Breast epithelium (tissue), 4 donors: ENCODE measurements at places on chromosomes 12 and 14. TPM values are rescaled to one million over a fixed set of nuclear protein-coding genes. Genes with fewer than 3 reads are reported as not detected.
A peak's percentile ranks its signal among the peaks of the same experiment; 100 is the strongest.

Gene CLEC1A
- 1.9 TPM for total RNA-seq

Gene AP4S1
- total RNA-seq = 5.2 TPM

DNA sequence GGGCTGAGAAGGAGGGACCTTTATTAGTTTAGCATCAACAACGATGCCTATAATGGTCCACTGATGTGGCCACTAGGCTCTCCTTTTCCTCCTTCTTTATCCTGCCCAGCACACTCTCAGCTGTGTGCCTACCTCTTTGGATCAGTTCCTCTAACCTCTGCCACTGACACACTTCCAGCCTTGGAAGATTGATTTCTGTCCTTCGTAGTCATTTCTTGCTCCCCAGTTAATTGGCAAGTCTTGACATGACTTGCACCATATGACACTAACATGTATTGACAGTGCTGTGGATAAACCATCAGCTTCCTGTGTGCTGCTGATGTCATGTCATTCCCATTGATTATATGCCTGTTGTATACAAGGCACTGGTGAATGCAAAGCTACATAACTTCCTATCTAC lies 90.2 kb upstream of the PLEKHG7 start:
- no peak for DNase-seq
- H3K36me3 ChIP-seq = no peaks in the 10 kb centered on the region
- no peak overlapping the region for H3K27ac ChIP-seq
- H3K27me3 ChIP-seq = no peaks in the 10 kb centered on the region
- no peaks in the 10 kb centered on the region for H3K4me1 ChIP-seq

- no peaks in the 10 kb centered on the region for H3K27me3 ChIP-seq
- no peaks in the 10 kb centered on the region for H3K36me3 ChIP-seq
- H3K4me3 ChIP-seq = peak overlapping the region; percentile 9
- peak overlapping the region; percentile 76 for H3K27ac ChIP-seq
- DNase-seq = no peak
These were observed 53.1 kb upstream of the RIN3 start for GRCh38 chr14:92460541-92460915.

- DNase-seq = no peak
- H3K4me1 ChIP-seq = no peaks in the 10 kb centered on the region
- H3K27ac ChIP-seq = no peak overlapping the region
These were observed 4.5 kb upstream of the CDK17 start for GRCh38 chr12:96404696-96405095.

GRCh38 chr14:22982477-22983245 lies at the start of gene AJUBA:
Gene AJUBA, minus strand, starts transcription at chr14:22982551. Its CDS starts 285 bp downstream, at chr14:22982266.
- peaks cover 5% of the 10 kb centered on the region for H3K4me1 ChIP-seq
- peak within 1 kb of the TSS; percentile 89 for H3K4me3 ChIP-seq
- H3K27ac ChIP-seq = peak within 1 kb of the TSS; percentile 88
- peaks cover 3% of the 10 kb centered on the region for H3K27me3 ChIP-seq

DNA sequence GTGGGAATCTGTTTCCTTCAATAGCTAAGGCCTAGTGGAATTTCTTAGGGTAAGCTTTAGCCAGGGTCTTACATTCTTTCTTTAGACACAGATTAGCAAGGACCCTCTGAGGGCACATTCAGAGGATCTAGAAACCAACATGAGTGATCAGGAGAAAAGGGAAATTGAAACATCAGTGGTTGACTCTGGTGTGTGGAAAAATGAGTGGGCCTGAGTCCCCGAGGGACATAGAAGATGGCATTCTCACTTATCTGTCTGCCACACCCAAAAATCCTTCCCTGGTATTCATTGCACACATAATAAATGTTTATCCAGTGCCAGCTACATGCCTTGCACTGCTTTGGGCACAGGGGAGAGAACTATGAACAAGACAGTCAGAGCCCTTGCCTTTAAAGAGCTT lies 82.9 kb downstream of the SSPN start:
- no peaks in the 10 kb centered on the region for H3K36me3 ChIP-seq
- H3K4me3 ChIP-seq = no peak overlapping the region
- peaks cover 19% of the 10 kb centered on the region for H3K4me1 ChIP-seq
- H3K27me3 ChIP-seq = no peaks in the 10 kb centered on the region

- no peaks in the 10 kb centered on the region for H3K27me3 ChIP-seq
- H3K27ac ChIP-seq = no peak overlapping the region
- no peak for DNase-seq
- H3K36me3 ChIP-seq = no peaks in the 10 kb centered on the region
- no peak overlapping the region for H3K4me3 ChIP-seq
These were observed 40.5 kb downstream of the SLC2A14 start for GRCh38 chr12:7832059-7832696.

DNA sequence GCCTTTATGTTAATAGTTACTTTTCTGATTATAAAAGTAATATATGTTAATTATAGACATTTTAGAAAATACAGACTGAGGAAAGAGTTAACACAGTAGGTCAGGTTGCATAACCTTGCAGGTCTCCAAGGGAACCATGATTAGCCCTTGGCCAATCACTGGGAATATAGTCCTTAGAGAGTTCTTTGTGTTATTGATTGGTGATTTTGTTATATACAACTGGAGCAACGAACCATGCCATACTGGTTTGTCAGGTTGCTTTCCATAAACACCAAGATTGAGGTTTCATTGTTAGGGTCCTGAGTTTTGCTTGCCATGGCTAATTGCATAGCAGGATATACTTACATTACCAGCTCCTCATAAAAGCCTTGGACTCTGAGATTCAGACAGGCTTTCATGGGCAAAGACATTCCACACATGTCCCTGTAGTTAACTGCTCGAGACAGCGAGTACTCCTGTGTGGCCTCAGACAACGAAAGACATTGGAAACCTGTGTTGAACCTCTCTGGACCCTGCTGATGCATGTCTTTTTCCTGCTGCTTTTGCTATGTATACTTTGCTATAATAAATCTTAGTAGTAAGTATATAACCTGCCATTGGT lies 33.7 kb downstream of the MAPK1IP1L start:
- H3K27me3 ChIP-seq = no peaks in the 10 kb centered on the region
- H3K27ac ChIP-seq = peak overlapping the region; percentile 68
- no peaks in the 10 kb centered on the region for H3K4me1 ChIP-seq
- no peak for DNase-seq

DNA sequence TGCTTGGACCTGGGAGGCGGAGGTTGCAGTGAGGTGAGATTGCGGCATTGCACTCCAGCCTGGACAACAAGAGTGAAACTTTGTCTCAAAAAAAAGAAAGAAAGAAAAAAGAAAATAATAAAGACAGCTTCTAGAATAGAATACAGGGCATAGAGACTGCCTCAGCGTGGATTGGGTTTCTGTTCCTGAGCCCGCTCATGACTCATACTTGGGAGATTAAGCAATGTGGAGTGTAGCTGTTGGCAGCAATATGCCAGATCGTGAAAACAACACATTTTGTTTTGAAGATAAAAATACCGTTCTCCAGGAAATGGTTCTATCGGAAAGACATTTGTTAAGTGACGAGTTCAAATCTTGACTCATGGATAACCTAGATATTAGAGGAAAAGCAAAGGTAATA lies 67.2 kb downstream of the GLT1D1 start:
- H3K27me3 ChIP-seq = no peaks in the 10 kb centered on the region
- H3K36me3 ChIP-seq = no peaks in the 10 kb centered on the region
- no peaks in the 10 kb centered on the region for H3K4me1 ChIP-seq
- H3K27ac ChIP-seq = no peak overlapping the region
- DNase-seq = peak; percentile 27

DNA sequence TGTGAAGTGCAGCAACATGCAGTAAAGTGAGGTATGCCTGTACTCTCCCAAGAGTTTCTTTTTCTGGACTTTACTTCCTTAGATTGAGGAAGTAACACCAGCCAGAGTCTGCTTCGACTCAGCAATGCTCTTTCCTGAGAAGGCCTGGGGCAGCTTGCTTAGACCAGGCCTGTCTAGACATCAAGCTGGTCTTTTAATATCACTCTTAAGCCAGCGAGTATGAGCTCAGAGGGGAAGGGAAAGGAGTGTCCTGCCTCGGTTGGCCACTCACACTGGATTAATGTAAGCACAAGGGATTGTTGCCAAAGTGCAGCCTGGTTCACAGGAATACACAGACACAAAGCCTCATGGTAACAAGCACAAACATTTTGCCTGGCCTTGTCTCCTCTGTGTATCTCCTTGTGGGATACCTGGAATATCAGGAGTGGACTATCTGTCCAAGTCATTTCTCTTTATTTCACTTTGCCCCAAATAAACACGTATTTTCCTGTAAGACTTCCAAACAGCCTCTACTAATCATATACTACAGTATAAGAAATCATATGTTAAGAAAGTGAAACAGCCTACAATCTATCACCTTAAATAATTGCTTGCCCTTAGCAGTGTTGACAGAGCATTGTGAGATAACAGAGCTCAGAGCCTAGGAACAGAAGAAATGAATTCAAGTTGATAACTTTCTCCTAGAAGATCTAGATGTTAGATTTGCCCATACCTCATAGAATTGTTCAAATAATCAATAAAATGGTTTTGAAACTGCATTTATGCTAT lies 121.2 kb upstream of the DAAM1 start:
- H3K36me3 ChIP-seq = no peaks in the 10 kb centered on the region
- H3K4me1 ChIP-seq = no peaks in the 10 kb centered on the region
- DNase-seq = no peak
- no peak overlapping the region for H3K4me3 ChIP-seq
- H3K27me3 ChIP-seq = no peaks in the 10 kb centered on the region

GRCh38 chr12:15883536-15883935 lies 1.3 kb downstream of the STRAP start:
- H3K4me1 ChIP-seq = peaks cover 5% of the 10 kb centered on the region
- H3K27me3 ChIP-seq = no peaks in the 10 kb centered on the region

GRCh38 chr14:60506985-60507829 lies 1.7 kb upstream of the SIX6 start:
- H3K4me1 ChIP-seq = no peaks in the 10 kb centered on the region
- no peak overlapping the region for H3K4me3 ChIP-seq
- H3K27ac ChIP-seq = no peak overlapping the region
- no peaks in the 10 kb centered on the region for H3K36me3 ChIP-seq
- peaks cover 85% of the 10 kb centered on the region for H3K27me3 ChIP-seq

DNA sequence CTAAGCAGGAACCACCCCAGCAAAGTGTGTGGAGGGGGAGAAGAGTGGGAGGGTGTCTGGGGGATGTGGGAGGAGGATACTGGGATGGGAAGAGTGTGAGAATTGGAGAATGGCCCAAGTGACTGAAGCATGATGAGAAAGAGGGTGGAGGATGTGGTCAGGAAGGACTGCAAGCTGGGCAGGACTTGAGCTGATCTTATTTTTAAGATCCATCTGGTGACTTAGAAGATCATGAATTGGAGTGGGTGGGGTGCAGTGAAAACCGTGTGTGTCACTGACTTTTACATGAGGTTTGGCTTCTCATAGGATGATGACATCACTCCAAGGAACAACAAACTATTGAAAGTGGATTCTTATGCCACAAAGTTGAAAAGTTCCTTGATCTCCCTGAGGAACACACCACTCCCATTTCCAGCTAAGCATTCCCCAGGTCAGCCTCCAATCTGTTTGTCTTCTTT lies 287.5 kb downstream of the GALC start:
- no peaks in the 10 kb centered on the region for H3K4me1 ChIP-seq
- no peaks in the 10 kb centered on the region for H3K36me3 ChIP-seq
- no peaks in the 10 kb centered on the region for H3K27me3 ChIP-seq
- H3K4me3 ChIP-seq = no peak overlapping the region
- no peak for DNase-seq
- H3K27ac ChIP-seq = no peak overlapping the region

DNA sequence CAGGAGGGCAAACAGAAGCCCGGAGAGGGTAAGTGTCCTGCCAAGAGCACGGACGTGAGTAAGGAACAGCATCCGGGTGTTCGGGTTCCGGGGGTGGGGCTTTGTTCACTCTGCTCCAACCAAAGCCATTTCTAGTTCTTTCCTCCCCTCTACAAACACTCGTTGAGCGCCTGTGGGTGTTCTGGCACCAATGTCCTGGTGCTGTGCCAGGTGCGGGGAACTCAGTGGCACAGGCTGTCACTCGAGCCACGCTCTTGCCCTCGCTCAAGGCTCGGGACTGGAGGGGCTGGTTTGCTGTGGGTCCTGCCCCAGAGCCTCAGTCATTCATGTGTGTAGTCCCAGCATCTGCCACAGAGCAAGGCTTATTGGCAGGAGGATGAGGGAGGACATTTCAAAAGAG lies 157.5 kb downstream of the CALM1 start:
- peak; percentile 86 for DNase-seq
- H3K36me3 ChIP-seq = no peaks in the 10 kb centered on the region
- peak overlapping the region; percentile 59 for H3K27ac ChIP-seq
- H3K27me3 ChIP-seq = no peaks in the 10 kb centered on the region
- no peak overlapping the region for H3K4me3 ChIP-seq
- H3K4me1 ChIP-seq = no peaks in the 10 kb centered on the region
